ENCODE measurements at places on chromosomes 6 and 20.

GRCh38 chr20:25310268-25310920 is 62.5 kb downstream of the PYGB start:
- DNase-seq, result peak; percentile 14

GRCh38 chr20:46132705-46133120 is 14.6 kb downstream of the CD40 start:
- DNase-seq, result peak; percentile 31

DNA sequence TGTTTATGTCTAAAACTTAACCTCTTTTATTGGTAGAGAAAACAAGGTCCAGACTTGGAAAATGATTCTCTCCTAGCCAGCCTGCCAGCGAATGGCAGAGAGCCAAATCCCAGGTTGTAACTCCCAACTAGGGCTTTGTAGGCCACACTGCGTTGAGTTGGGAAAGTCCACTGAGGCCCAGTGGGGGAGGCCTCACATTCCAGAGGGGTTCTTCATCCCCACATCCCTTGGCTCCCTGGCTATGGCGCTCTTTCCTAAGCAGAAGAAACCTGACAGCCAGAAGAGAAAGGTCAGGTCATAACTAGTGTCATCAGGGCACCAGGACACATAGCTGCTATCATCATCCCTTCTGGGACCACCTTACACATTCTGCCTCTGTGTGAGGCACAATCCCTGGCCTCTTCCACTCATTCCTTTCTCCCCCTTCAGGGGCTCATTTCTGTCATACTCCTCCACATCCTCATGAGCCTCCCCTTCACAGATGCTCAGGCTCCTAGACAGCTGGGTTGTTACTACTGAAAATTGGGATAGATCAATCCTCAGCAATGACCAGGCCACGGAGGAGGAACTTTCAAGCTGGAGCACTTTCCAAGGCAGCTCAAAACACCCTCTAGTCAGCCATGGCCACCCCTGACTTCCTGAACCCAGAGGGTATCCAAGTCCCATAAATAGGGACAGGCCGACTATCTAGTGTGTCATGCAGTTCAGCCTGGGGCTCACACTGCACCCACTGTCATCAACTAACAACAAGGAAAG is 48.6 kb downstream of the TCP11 start:
- no peak for DNase-seq

- peak; percentile 20 for DNase-seq
Observed at GRCh38 chr6:148761527-148762011, 14.7 kb downstream of the UST start.

DNA sequence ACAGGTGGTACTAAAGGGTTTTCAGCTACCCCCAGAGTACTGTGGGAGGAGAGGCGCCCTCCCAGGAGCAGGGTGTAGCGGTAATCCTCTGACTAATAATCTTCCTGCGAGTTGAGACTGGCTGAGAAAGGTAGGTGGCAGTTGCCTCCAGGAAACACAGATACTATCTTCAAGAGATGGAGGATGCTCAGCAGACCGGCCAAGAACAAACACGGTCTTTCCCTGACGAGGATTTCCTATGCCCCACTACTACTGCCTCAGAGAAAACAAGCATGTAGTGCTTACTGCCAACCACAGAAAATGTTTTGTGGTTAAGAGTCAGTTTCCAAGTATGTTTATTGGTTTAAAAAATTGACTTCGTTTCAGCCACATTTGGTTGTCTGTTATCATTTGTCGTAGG is 26.8 kb downstream of the C6orf89 start:
- peak; percentile 34 for DNase-seq

DNA sequence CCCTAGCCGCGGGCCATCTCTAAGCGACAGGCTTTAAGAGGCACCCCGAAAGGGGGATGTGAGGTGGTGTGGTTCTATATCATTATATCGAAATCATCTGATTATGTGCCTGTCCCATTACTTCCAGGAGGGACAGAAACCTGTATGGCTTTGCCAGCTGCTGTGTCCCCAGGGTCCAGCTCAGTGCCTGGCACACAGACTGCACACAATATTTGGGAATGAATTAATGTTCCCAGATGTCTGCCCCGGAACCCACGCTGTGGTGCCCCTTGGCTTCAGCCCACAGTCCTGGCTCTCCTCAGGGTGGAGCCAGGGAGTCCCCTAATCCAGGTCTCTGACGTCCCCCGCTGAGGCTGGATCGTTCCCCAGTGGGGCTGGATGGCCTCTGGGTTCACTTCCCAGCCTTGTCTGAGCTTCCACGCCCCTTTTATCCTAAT is 8.9 kb upstream of the AHCY start:
- DNase-seq, result no peak

DNA sequence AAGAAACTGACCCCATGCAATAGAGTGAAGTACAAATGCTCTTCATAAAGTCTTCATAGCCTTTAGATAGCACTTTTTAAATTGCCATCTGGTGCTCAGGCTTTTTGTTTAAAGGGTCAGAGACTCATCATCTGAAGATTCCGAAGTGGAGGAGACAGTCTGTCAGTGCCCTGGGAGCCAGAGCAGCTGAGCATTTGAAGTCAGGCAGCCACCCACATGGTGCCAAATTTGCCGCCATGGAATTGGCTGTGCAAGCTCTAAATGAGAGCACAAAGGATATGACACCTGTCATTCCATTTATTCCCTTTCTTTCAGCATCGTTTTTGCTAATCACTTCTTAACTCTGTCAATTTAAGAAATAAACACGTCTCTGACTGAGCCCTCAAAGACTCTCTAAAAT is 32.8 kb upstream of the CEP162 start:
- DNase-seq, result no peak

- no peak for DNase-seq
Observed at GRCh38 chr6:82874867-82875266, 190.8 kb downstream of the UBE3D start.

- DNase-seq, result no peak
Observed at GRCh38 chr6:149400050-149400449, at the start of gene SUMO4. SUMO4 (plus strand) TSS chr6:149400262; CDS start chr6:149400392, 130 bp downstream.

DNA sequence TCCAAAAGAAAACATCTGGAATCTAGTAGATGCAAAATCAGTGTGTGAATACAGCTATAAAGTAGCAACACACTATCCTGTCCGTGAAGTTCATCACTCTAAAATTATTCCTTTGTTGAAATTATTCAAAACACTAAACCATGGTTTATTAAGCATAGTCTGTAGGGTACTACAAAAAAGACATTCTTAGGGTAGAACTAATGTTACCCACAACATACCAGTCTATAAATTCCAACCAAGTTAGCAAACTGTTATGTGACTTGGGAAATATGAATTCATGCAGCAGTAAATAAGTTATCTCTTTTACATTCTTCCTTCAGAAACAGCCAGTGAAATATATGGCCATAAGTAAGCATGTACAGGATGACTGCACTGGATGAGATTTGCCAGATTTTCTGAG is 580.3 kb upstream of the ADGRB3 start:
- no peak for DNase-seq

DNA sequence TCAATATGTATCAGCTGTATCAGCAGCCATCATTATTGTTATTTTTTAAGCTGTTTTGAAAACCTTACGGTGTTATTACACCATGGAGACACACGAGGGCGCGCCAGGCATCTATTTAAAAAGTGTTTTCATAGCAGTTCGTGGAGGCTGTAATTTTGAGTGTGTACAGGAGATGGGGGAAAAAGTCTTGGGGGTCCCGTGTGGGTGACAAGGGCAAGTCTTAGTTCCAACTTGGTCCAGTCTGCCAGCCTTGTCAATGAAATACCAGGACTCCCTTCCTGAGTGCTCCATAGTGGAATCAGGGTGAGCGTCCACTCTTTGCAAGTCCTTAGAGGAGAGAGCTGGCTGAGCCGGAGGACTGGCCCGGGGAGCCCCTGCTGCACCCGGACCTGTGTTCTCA is 43.3 kb downstream of the SLC2A10 start:
- peak; percentile 14 for DNase-seq

DNA sequence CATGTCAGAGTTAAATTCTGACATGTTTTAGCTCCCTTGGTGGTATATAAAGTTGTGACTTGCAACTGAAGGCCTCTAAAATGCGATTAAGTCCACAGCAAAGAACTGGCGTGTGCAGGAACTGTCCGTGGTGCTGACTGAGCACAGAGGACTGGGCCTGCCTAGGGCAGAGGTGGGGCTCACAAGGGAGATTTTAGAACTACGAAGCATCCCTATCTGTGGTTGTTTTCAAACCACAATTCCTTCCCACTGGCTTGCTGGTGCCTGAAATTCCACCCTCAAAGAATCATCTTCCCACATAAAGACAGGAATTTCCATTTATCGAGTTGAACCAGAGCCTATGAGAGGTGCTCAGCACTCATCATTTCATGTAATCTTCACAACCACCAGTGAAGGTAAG is 30.1 kb downstream of the RIMS4 start:
- no peak for DNase-seq

DNA sequence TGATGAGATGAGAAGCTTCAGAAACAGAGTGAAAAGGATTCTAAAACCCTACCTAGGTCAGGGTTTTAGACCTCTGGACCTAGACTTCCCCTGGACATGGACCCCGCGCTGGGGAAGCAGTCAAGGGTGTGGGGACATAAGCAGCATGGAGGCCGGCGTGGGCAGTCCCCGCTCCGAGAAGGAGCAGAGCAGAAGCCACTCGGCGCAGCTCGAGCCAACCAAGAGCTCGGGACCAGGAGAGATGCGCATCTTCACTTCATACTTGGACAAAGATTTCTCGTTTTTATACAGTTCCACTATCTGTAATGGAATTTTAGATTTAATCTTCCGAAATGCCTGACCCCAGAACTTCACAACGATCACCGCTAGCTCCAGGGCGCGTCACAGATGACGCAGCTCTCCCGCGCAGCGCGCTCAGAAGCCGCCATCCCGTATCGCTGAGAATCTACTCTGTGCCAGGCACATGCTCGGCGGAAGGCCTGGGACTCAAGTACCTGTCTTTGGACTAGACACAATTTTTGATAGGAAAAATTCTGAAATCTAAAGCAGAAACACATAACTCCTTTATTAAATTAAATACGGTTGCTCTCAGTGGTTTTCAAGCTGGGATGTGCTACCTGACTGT is 60.3 kb downstream of the WDR27 start:
- no peak for DNase-seq

DNA sequence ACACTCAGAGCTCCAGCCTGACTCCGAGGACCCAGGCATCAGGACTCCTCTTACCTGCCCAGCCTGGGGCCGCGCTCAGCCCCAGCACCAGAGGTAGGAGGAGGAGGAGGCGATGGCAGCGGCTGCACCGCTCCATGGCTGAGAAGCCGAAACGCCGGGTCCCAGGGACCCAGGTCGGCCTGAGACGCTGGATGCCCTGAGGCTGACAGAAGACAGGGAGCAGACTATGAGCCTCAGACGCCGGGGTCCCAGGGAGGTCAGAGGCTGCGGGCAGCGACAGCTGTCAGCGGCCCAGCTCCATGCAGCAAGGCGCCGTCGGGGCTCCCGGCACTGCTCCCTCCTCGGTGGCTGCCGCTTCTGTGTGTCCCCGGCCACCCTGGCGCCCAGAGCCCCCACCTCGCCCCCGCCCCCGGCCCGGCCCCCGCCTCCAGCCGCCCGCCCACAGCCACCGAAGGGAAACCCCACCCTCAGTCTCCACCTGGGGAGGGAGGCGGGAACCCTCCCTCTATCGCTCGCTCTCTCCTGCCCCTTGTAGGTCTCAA is at the start of gene COL11A2:
COL11A2 (minus strand) TSS at position 363 of the 542 bp plus-strand sequence; CDS start at position 136, 227 bp downstream.
- no peak for DNase-seq

- no peak for DNase-seq
Observed at GRCh38 chr6:160321729-160322505, 26.3 kb upstream of the SLC22A3 start.

- DNase-seq, result no peak
Observed at GRCh38 chr20:4038676-4039370, 23.5 kb upstream of the RNF24 start.

DNA sequence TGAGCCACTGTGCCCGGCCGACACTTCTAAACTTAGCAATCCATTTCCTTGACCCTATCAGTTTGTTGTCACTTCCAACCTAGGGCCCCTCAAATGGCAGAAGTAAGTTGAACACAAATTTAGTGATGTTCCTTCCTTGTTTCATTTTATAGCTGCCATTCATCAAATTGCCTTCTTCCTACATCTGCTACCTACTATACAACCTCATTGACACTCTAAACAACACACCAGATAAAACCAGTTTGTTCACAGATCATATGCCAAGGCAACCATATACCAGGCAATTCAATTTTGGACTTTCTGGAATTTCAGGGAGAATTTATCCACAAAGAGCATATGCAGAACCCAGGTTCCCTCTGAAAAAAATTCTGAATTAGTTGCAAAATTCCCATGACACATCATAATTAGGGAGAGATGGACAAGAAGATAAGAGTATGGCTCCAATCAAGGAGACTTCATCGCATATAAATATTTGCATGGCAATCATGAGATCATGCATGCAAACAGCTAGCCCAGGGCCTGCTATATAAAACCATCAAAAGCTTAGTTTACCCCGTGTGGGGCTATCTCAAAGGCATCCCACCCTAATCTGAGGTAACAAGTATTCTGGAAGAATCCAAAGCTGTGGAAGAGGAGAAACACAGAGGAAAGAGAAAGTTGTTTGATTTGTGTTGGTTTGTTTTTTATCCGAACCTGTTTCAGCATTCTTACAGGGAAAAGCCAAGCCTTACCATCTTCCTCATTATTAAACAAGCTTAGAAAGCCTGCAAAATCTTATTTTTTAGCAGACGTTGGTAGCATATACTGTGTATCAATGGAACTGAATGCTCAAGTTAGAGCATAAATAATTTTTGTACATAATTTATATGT is 132.8 kb upstream of the TNFAIP3 start:
- no peak for DNase-seq

DNA sequence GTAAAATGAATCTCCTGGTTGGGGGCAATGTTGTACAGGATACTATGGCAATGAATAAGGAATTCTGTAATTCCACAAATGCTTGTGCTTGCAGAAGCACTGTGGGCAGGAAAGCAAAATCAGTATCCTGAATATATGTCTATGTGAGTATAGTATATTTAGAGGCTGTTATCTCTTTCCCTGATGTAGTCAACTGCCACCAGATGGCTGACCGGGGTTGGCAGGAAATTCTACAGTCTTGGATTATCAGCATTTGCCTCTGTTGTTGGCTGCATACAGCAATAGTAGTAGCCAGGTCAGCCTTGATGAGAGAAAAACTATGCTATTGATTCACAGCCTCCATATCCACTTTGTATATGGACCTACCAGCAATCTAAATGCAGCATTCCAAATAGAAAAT is 425.1 kb upstream of the JAG1 start:
- DNase-seq, result no peak

DNA sequence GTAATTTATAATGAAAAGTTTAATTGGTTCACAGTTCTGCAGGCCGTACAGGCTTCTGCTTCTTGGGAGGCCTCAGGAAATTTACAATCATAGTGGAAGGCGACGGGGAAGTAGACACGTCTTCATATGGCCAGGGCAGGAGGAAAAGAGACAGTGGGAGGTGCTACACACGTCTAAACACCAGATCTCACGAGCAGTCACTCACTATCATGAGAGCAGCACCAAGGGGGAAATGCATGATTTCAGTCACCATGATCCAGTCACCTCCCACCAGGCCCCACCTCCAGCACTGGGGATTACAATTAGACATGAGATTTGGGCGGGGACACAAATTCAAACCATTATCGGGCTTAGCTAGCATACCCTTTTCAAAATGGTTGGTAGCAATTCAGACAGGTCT is 41.2 kb downstream of the EIF2S2 start:
- no peak for DNase-seq

Data from activated gamma-delta T cell treated with anti-CD3 and anti-CD28 coated beads, Interleukin-2, amount 50 U/mL, for 16 hours (primary cell).